CD4-positive, alpha-beta T cell treated with Interleukin-10 for 1 hour (primary cell): ENCODE measurements at places on chromosomes 16 and 17.

DNA sequence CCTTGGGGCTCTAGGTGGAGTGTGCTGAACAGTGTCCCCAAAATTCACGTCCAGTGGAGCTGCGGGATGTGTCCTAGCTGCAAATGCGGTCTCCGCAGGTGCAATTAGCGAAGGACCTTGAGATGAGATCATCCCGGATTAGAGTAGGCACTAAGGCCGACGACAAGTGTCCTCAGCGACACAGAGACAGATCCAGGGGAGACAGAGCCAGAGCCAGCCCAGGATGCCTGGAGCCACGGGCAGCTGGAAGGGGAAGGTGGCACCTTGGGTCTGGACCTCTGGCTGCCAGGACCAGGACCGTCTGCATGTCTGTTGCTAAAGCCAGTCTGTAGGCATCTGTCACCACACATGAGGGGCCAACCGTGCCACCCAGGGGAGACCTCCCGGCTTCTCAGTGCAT, 24.5 kb downstream of the SLC7A5 start:
- no peak for DNase-seq

GRCh38 chr16:81484908-81485624, 40.5 kb downstream of the CMIP start:
- no peak for DNase-seq

DNA sequence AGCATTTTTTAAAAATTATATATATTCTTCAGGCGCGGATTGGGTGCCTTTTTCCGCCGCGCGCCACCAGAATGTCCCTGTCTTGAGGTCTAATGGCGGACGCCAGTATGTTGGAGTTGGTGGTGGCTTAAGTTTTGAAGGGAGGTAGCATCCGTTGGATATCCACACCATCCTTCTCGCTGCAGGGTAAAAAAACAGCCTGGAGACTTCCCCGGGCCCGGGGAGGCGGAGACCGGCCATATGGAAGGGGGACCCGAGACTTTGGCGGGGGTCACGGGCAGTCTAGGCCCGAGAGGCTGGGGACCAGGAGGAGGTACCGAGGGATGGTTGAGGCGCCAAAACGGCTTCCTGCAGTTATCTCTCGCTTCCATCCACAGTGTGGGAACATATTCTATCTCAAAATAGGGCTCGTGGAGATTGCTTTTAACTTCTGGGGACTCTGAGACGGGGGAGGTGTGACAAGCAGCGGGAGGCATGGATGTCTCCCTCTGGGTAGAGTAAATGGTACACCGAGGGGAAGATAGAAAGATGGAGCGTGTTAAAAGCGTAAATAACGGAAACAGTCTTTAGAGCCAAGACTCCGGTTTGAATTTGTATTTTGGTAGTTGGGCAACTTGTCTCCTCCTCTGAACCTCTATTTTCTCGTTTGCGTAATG, at the start of gene SF3B3:
SF3B3 (plus strand) TSS at position 74 of the 656 bp plus-strand sequence. CDS start 2,841 bp downstream, outside the sequence.
- DNase-seq, result no peak

DNA sequence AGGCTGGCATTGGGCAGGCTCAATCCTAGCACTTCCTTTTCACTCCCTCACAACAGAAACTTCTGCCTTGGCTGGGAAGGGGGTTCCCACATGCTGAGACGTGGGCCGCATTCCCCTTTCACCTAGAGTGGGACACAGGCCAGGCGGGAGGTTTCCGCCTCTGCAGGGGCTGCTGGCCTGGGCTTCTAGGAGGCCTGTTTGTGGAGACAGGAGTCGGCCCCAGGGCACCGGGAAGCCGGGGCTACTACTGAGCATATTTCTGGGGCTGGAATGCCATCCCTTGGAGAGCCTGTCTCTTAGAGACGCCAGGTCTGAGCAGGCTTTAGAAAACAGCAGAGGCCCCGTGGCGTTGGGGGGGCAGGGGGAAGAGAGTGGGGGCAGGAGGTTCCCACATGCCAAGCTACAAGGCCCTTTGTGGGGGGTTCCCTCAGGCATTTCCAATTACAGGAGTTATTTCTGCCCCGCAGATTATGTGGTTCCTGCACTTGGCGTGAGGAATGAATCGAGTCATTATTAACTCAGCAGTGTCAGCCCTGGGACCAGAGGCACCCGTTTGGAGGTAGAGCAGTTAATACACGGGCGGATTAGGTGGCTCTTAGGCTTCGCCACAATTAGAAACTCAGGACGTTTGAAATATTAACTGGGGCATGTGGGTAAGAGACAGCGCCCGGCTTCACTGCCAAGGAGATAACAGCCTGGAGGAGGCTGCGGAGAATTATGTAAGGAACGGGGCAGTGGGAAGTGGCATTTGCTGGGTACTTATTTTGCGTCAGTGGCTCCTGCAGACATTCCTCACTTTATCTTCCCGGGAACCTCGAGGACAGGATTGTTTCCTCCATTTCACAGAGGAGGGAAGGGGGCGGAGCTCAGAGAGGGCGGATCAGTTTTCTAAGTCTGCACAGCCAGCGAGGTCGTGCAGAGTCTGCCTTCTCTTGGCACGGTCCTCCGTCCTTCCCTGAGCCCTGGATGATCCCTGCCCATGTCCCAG, 162.5 kb downstream of the MAF start:
- DNase-seq, result no peak

GRCh38 chr17:28357061-28357900, at the start of gene POLDIP2:
Gene POLDIP2 (minus strand): TSS chr17:28357527. CDS start chr17:28357448, 79 bp downstream.
- peak; percentile 97 for DNase-seq

- DNase-seq, result no peak
Measured at GRCh38 chr17:2369551-2370210, 31.2 kb downstream of the MNT start.
